ENCODE measurements at places on chromosomes 2 and 18.

DNA sequence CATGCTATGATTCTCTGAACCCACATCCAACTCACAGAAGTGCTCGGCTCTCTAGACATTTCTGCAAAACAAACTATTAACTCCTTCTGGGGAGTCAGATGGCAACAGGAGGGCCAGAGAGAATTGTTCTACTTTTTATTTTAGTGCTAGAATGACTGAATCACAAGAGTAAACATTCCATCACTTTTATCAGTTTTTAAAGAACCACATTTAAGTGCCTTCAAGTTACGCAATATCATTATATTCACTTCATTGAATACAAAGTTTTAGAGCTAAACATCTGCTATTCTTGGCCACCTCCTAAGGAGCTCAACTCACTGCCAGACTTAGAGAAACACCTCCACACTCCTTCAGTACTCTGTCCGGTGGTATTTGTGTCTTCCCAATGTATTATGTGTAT is 22.4 kb downstream of the B4GALT6 start:
- no peak for DNase-seq

DNA sequence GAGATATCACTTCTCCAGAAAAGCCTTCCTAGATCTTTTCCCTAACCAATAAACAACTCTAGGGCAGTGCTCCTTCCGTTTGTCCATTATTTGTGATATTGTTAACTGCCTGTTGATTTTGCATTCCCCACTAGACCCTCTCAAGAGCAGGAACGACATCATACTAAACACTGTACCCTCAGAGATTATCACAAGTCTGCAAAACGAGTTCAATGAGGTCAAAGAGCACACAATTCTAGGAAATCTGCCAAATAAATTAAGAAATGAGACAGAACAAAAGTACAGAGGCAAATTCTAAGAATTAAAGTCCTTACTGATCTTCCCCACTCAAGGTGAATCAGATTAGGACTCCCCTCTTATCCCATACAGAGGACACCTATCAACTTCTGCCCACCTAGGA is 7.6 kb downstream of the RTTN start:
- no peak for DNase-seq

DNA sequence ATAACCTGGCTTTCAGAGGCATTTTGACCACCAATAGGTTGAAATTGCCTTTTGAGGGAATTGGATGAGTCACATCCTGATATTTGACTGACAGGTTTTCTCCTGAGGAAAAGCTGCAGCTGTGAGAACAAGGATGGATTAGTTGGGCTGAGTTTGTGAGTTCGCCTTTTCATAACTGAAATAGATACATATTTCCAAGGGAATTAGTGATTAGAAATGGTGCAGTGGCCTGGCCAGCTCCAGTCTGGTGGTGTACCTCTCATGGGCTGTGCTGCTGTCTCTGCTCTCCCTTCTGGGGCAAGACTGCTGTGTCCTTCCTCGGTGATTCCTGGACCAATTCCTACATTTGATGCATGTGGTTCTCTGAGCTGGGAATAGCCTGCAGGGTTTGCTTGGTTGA is 341.3 kb downstream of the TSN start:
- no peak for DNase-seq

- DNase-seq: no peak
These were observed 91.1 kb upstream of the MYO3B start for GRCh38 chr2:170086751-170087412.

GRCh38 chr2:23426263-23426905 is 41.4 kb downstream of the KLHL29 start:
- peak; percentile 51 for DNase-seq

DNA sequence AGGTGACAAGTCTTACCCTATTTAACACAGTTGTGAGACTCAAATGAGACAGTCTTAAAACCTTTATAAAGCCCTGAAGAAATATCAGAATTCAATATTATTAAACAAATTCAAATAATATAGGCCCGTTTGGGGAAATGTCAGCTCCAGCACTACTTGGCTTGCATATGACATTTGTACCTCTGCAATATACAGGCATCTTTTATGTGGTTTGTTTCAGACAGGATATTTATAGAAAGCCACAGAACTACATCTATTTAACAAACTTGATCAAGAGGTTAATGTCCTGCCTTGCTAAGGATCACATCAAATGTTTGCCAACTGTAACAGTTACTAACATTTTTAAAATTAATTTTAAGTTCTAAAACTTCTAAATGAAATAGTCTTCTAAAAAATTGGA is 3.2 kb upstream of the MREG start:
- DNase-seq: no peak

DNA sequence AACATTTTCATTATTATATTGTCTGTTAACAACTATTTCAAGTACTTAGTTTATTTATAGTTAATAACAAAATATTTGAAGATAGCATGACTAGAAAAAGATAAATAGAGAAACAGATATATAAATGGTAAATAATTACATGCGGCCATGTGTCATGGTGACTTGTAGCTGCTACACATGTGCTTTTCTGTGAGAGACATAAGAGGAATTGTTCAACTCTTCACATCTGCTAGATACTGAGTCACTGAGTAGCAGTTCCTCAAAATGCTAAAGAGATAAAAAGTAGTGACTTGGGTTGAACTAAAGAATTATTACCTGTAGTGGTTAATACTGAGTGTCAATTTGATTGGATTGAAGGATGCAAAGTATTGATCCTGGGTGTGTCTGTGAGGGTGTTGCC is 37.5 kb upstream of the SCN9A start:
- no peak for DNase-seq

- no peak for DNase-seq
These were observed 145.6 kb downstream of the NDUFA10 start for GRCh38 chr2:239879423-239880084.

- no peak for DNase-seq
These were observed 1.7 kb upstream of the PKDCC start for GRCh38 chr2:42045848-42046748.

DNA sequence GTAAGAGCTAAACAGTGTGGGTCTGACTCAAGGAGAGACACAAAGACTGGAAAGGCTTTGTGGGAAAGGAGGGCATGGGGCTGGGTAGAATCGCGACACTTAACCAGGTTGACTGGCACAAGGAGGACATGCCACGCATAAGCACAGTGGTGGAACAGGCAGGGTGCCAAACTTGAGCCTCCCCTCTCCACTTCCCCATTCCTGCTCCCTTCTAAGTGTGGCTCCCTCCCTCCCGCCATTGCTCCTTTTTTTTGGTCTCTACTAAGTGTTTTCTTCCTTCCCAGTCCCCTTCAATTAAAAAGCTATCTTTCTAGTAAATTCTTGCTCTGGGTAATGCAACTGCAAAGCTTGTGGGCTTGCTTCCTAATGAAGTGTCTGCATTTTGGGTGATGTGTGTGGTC is 40.3 kb upstream of the ZFP36L2 start:
- DNase-seq: no peak

DNA sequence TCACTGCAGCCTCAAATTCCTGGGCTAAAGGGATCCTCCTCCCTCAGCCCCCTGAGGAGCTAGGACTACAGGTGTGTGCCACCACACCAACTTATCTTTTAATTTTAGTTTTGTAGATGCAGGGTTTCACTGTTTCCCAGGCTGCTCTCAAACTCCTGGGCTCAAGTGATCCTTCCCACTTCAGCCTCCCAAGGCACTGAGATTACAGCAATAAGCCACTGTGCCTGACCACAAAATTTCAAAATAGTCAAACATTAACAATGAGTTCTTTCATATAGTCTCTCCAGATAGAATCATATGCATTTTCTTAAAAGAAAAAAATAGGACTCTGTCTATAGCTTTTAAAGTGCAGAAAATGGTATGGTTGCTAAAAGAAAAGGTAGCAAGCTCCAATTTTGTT is 24.9 kb upstream of the PID1 start:
- no peak for DNase-seq
